ENCODE measurements at places on chromosomes 11 and 22.

- no peak for DNase-seq
Observed at GRCh38 chr11:11020747-11021149, 162.9 kb upstream of the ZBED5 start.

- DNase-seq, result no peak
Observed at GRCh38 chr11:2530855-2531200, 86.0 kb downstream of the KCNQ1 start.

- DNase-seq, result peak; percentile 75
Observed at GRCh38 chr11:26286472-26287066, 45.4 kb upstream of the ANO3 start.

DNA sequence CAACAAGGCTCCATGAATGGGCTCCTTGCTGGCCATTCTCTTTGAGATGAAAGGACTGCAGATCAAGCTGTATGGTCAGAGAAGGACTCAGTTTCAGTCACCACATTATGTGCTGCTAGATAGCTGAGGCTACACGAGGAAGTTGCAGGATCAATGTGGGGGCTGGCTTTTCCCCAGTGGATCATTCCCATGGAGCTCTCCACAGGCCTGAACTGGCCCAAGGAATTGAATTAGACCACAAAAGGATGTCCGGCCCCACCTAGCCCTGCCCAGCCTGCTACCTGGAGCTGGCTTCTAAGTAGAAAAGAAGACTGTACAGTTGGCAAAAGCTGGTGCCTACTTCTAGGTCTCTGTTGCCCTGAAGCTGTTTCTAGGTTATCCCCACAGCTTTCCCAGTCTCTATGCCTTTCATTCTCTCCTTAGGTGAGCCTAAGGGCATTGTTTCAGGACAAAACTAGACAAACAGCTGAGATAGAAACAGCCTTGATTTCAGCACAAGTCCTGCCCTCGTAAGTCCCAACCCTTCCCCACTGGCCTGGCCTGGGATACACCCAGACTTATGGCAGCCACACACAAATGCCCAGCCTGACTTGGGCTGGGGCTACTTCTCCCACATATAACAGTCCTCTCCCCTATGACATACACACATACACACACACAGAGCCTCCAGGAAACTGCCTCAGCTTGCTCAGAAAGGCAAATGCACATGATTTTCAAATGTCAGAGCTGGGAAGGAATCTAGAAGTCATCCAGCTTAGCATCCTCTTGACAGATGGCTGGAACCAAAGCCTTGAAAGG, 129.1 kb upstream of the NCAM1 start:
- no peak for DNase-seq

DNA sequence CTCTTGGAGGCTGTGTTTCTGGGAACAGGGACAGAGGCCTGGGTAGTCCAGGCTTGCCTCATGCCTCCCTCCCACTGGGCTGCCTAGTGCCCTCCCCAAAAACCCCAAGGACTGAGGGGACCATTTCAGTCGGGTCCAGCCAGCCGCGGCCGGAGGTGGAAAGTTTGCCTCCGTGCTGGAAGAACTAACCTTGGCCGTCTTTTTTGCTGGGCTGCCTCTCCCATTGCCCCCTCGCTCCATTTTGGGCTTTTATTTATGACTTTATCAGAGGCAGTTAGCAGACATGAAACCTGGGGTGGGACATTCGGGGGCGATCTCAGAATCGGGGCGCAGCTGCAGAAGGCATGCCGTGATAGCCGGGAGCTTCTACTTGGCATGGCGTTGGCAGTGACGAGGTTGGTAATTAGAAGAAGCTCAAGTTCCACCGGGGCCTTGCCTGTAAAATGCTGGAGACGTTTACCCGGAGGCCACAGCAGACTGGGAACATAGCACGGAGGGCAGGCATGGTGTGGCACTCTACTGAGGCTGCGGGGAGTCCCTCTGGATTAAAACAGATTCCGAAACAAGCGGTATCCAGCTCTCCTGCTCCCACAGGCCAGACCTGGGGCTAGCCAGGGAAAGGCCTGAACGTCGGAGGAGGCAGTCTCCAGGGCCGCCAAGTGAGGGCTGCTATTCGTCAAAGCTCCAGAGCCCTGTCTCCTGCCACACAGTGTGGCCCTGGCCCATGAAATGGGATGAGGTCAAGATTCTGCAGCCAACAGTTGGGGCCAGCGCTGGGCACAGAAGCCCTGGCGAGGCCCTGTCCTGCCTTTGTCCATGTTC, 76.4 kb upstream of the PPARA start:
- DNase-seq, result no peak

DNA sequence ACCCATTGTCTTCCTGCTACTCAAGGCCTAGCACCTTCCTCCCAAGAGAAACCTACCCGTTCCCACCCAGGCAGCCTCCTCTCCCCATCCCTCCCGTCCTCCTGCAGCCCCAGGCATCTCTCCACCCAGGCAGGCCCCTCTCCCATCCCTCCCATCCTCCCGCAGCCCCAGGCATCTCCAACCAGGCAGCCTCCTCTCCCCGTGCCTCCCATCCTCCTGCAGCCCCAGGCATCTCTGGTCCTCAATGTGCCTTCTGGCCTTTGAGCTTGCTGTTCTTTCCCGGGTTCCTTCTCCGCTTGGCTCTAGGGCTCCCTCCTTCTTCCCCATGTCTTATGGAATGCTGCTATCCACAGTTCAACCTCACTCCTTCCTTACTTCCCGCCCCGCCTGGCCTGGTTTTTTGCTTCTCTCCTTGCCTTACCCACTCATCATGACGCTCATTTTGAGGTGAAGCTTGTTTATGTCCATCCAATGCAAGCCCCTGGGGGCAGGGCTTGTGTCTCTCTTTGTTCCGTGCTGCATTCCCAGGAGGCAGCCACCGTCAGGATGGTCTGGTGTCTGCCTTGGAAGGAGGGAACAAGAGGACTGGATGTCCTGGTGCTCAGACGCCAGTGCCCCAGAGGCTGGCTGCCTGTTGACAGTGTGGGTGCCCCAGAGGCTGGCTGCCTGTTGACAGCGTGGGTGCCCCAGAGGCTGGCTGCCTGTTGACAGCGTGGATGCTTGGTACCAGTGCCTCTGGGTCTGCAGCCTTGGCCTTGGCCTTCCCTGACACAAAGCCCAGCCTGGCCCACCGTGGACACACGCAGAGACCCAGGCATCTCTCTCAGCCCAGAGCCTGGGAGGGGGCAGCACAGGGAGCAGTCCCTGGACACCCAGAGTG, 815.7 kb downstream of the BRD1 start:
- DNase-seq, result no peak

DNA sequence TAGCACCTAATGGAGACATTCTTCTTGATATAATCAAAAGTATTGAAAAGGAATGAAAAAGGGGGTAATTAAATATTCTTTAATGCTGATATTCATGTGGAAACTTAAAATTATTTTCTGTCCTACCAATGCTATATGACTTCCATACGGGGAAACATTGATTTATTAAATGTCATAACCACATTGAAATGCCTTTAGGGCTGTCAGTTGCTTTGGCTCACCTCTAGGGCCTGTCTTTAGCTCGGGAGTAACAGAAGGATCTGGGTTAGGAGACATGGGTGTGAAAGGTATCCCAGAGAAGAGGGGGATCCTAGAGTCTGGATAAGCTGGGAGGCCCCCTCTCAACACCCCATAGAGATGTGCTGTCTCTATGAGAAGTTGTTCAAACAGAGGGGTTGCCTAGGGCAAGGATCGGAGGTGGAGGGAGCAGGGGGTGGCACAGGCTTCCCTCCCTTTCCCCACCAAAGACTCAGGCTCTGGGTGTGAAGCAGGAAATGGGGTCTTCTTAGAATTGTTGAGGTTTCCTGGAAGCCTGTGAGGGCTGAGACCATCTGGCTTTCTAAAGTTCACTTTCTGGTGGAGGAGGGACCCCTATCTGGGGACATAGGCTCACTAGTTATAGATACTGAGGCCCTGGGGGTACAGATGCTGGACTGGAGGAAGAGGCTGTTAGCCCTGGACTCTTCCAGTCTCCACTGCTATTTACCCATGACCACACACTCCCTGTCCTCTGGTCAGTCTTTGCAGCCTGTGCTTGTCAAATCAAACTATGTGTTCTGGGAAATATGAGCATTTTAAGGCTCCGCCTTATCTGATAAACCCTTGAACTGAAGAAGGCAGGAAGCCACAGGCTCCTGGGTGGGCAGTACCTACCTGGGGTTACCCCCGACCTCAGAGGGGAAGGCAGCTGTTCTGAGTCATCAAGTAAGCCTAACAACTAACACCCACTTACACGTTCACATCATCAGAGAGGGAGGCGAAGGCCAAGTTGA, 55.8 kb upstream of the RRAS2 start:
- DNase-seq, result peak; percentile 25

- peak; percentile 21 for DNase-seq
Observed at GRCh38 chr22:38240734-38241252, 32.0 kb downstream of the TMEM184B start.

DNA sequence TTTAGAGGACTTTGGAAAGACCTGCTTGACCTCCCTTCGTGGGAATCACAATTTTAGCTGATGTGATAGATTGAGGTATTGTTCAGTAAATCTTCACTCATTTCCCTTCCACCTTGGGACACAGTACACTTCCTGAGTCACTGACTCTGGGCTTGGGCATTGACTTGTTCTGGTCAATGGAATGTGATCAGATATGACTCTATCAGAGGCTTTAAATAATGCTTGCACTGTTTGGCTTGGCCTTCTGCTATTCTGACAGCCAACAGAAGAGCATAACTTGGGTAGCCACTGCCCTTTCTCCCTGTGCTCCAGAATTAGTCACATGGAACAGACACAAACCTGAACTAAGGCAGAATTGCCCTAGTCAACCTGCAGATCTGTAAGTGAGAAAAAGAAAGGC, 12.5 kb downstream of the PRR5L start:
- no peak for DNase-seq

- no peak for DNase-seq
Observed at GRCh38 chr11:12043221-12043620, 34.8 kb upstream of the DKK3 start.

DNA sequence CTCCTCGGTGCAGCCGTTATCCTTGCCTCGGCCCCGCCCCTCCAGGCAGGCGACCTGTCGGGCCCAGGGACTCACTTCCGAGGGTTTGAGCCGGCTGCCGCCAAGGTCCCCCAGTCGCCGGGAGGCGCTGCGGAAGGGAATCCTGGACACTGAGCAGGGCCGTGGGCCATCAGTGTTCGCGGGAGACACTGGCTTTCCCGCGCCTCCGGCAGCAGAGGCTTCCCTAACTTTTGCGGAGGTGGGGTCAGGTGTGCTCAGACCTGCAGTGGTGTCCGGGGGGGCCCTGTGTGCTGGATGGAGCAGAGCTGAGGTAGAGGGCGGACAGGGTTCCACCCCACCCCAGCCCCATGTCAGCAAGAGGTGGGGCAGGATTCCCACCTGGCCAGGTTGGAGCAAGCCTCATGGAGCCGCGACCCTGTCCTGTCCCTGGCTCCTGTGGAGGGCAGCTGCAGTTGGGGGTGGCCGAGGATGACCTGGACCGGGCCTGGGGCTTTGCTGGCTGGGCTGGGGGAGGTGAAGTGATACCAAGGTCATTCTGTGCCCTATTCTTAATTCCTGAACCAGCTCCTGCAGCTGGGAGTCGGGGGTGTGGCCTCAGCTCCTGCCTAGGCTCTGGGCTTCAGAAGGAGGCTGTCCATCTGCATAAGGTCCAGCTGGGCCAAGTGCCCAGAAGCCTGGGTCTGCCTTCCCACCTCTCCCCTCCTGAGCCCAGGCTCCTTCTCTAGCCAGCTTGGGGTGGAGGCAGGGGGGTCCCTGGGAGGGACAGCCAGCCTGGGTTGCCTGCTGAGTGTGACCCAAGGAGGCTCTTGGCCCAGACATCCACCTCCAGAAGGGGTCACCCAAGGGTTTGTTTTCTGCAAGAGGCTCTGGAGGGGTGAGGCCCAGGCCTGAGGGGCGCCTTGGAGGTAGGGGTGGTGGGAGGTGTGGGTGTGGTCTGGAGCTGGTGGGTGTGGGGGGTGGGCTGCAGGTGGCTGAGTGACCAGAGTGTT, 8.4 kb downstream of the TSPAN4 start:
- DNase-seq, result no peak

- no peak for DNase-seq
Observed at GRCh38 chr11:16136792-16137390, 219.5 kb downstream of the SOX6 start.

GRCh38 chr11:19980957-19981669, 179.2 kb downstream of the DBX1 start:
- DNase-seq, result peak; percentile 48

GRCh38 chr11:34904421-34904955, 11.7 kb downstream of the APIP start:
- DNase-seq, result no peak

- DNase-seq, result no peak
Observed at GRCh38 chr11:78187366-78188285, 800 bp downstream of the KCTD21 start.

DNA sequence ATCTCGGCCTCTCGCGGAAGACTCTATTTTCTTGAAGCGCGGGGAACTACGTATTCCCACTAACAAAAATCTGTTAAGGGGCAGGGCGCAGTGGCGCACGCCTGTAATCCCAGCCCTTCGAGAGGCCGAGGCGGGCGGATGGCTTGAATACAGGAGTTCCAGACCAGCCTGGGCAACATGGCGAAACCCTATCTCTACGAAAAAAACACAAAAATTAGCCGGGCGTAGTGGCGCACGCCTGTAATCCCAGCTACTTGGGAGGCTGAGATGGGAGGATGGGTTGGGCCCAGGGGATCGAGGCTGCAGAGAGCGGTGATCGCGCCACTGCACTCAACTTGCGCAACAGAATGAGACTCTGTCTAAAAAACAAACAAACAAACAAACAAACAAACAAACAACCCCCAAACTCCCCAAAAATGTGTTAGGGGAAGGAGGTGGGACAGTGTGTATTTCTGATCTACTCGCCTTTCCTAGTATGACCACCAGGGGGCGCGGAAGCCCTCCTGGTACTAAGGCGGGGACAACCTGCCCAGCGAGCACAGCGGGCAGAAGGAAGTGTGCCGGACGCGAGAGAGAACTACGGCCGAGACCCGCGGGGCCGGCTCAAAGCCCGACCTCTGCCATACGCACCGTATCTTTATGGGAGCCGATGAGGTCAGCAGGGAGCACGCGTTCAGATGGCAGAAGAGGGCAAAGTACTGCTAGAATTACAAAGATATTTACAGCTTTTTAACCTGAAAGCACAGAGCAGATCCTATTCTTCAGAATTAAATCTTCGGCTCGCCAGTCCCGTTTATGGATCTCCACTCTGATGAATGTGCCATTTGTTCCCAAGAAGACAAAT, 1.3 kb upstream of the STX3 start:
- DNase-seq, result peak; percentile 79

DNA sequence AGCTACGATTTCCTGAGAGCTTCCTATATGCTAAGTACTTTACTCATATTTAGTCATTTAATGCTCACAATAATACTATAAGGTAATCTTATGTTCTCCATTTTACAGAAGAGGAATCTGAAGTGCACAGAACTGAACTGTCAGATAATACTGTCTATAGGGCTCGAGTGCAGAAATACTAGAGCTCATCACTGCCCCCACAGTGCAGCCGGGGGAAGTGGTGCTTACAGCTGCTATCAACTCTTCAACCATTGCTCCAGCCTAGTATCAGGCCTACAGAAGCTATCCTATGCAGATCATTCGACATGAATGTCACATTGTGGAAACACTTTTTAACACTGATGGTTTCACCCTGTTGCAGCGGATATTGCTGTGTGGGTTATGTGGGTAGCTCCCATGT, 929.9 kb downstream of the NTM start:
- DNase-seq, result no peak

- no peak for DNase-seq
Observed at GRCh38 chr22:37703906-37704305, 7.1 kb downstream of the TRIOBP start.

- DNase-seq, result no peak
Observed at GRCh38 chr11:7639643-7640025, 33.7 kb downstream of the CYB5R2 start.

- DNase-seq, result no peak
Observed at GRCh38 chr11:12741671-12742216, 67.5 kb downstream of the TEAD1 start.

GRCh38 chr11:125950178-125950490, 4.3 kb downstream of the VSIG10L2 start:
- DNase-seq, result no peak

- no peak for DNase-seq
Observed at GRCh38 chr11:12137938-12138731, 27.7 kb downstream of the MICAL2 start.

All from lung (tissue), 17 donors.